ENCODE measurements at places on chromosomes 5 and 9.

DNA sequence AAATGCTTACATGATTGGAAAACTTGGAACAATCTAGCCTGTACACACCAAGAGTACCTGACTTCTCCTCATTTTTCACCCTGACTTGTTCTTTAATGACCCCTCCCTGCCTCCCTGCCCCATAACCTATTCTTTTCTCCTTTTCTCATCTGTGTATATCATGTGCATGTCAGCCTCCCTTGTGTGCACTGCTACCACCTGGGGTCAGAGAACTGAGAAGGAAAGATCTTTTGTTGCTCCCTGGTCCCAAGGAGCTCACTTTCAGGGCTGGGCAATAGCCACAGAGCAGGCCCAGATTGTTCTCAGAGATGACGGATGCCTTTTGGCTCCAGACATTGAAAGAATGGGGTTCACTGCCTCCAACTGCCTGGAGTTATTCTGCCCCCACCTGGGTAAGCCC lies 5.1 kb downstream of the MAP1B start:
- no peak for DNase-seq

DNA sequence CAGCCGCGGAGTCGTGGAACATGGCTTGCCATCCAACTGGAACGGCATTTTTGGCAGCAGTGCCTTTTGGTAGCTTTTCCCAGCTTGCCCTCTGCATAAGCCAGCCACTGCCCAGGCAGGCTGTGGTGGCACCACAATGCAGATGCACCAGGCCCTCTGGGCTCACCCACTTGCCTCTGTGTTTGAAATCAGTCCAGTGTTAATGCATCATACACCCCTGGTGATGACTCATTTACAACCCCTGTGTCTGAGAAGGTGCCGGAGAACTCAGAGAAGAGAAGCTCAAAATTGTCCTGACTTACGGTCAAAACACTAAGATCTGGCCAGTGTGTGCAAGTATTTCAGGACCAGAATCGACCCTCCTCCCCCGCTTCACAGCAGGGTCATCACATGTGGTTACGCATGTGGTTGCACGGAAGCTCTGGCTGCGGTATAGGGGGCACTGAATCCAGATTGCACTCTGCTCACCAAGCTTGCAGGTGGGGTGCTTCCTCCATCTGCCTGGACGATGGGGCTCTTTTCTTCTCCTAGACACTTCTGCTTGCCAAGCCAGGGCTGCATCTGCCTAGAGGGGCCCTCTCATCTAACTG lies 66.5 kb upstream of the SMIM15 start:
- DNase-seq: no peak

- DNase-seq: no peak
Observed at GRCh38 chr9:94676446-94677131, 37.3 kb upstream of the FBP1 start.

DNA sequence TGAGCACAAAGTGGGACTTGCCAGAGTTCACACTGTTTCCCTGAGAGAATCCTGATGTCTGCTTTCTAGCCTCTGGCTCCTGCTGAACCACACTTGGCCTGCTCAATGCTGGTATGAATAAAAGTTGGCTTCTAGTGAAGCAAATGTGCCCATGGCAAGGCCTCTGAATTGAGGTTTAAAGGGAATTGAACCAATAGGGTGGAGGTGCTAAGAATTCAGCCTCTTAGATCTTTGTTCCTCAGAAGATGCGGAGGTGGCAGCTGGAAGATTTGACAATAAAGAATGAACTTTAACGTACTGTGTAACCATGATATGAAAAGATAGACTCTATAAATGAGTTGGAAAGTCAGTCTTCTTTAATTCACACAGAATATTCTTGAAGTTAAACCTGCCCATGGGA lies 57.2 kb downstream of the RASGRF2 start:
- no peak for DNase-seq

DNA sequence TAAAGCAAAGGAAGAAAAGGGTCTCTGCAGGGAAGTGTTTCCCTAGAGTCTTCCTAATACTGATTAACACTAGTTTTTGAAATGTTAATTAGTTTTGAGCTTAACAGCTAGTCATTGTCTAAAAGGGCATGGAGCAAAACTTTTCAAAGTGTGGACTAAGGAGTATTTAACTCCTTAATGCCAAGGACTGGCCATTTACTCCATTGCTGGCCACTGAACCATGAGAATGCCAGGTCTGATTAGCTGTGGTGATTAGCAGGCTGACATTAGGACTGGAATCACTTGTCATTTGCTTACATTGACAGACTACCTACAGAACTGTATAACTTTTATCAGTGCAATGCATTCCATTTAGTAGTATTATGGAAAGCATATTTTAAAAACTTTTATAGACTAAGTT lies 987.0 kb downstream of the NR2F1-AS1 start:
- DNase-seq: no peak

GRCh38 chr9:132782037-132782436 lies 96.0 kb downstream of the AK8 start:
- DNase-seq: no peak

DNA sequence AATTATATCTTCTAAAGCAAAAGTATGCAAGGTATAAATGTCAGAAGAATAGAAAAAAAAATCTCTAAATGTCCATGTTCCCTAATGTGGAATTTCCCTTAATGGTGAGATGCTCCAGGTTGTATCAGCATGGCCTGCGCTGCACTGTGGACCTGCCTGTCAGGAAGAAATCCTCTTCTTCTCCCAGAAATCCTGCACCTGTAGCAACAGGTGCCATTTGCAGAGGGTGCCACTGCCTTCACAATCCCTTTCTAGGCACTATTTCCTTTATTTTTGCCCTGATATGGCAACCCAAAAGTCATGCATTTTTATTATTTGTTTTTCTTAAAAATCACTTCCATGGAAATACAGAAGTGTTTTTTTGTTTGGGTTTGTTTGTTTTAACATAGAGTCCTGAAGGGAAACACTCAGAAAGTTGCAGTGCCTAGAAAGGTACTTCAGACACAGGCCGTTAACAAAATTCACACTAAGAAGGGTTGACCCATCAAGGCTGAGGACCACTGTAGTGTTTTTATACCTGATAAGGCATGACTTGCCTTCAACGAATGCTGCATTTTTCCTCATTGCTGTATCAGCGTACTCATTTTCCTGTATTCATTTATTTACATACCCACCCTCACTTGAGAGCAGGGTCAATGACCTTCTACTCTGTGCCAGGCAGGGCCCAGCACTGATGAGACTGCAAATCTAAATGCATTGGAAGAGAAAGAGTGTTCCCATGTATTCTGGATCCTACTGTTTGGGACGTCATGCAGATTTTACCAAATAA lies 177.8 kb downstream of the SNX18 start:
- DNase-seq: no peak

GRCh38 chr5:153437251-153437650 lies 53.2 kb upstream of the GRIA1 start:
- DNase-seq: no peak

GRCh38 chr5:60540856-60541805 lies 158.8 kb downstream of the DEPDC1B start:
- DNase-seq: peak; percentile 29

- DNase-seq: no peak
Observed at GRCh38 chr9:91842358-91843049, 107.5 kb downstream of the ROR2 start.

GRCh38 chr9:7289773-7290172 lies 509.8 kb downstream of the DMAC1 start:
- DNase-seq: no peak
